NCI-H1417 treated with DMSO at 0.1 percent for 48 hours (cell line): ENCODE measurements at places on chromosomes 4 and X.

DNA sequence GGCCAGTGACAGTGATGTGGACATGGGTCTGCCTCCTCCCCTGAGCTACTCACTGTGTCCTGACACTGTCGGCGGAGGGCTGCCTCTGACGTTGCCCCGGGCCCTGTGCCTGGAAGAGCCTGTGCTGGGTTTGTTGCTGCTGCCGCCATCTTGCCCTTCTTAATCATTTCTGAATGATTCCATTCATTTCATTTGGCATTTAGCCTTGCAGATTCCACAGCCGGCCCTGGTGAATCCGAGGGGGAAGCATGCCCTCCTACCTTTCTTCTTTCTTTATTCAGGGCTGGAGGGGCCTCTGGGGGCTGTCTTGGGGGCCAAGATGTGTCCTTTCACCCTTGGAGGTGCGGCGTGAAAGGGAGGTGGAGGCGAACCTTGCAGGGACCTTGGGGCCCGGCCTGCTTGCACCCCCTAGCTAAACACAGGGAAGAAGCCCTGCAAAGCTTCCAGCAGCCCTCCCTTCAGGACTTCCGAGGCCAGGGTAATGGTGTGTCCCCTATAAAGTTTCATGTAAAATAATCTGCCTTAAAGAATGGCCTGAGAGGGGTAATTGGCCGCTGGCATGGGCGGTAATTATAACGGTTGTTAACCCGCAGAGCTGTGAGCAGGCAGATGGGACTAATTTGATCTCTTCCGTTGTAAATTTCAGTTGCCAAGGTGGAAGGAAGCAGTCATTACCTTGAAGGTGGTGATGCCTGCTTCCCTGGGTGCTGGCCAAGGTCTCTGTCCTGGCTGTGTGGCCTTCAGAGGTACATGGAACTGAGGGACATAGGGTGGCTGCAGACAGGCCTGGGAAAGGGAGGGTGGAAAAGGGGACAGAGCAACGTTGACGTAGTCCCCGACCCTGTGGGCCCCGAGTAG lies 92.3 kb downstream of the PSAPL1 start:
- no peak for DNase-seq

- DNase-seq, result no peak
Observed at GRCh38 chr4:123555807-123556273, 159.2 kb downstream of the SPRY1 start.

- no peak for DNase-seq
Observed at GRCh38 chr4:123784626-123785025, 388.0 kb downstream of the SPRY1 start.

DNA sequence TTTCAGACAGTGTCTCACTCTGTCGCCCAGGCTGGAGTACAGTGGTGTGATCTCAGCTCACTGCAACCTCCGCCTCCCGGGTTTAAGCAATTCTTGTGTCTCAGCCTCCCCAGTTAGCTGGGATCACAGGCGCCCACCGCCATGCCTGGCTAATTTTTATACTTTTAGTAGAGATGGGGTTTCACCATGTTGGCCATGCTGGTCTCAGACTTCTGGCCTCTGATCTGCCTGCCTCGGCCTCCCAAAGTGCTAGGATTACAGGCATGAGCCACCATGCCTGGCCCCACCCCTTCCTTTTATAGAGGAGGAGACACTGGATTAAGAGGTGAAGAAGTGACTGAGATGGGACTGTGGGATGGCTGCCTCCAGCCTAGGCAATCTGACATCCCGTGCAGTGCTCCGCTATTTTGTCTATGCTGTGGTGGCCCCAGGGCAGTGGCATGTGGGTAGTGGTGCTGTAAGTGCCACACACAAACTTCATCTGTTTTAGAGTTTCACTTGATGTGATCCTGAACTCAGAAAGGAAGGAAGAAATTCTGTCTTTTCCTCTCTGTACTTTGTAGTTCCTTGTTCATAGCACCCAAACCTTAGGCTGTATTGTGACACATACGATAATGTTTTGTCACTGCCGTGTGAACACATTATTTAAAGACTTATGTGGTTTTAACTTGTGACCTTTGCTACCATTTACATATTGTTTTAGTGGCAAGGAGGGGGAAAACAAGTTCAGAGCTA lies 48.9 kb downstream of the FNIP2 start:
- DNase-seq, result no peak

GRCh38 chr4:84792366-84793301 lies 173.9 kb downstream of the WDFY3 start:
- DNase-seq, result no peak

DNA sequence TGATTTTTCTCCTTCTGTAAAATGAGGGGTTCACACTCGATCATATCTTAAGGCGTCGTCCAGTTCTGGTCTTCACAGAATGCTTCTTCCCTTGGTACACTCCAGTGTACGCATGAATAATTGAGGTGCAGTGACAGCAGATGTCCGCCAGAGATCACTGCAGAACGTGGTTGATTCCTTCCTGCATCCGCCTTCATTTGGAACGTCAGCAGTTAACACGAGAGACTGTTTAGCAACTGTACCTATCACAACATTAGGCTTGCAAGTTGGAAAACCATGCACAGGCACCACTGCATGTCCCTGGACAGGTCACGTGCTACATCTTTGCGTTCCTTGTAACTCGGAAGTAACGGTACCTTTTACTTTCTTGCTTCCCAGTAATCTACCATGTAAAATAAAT lies 66.0 kb upstream of the GEMIN8 start:
- no peak for DNase-seq

GRCh38 chr4:8141935-8142334 lies 16.7 kb downstream of the ABLIM2 start:
- no peak for DNase-seq

- DNase-seq, result no peak
Observed at GRCh38 chr4:139735381-139736273, 70.0 kb downstream of the MGST2 start.

GRCh38 chr4:65999518-65999871 lies 329.2 kb upstream of the EPHA5 start:
- DNase-seq, result no peak

DNA sequence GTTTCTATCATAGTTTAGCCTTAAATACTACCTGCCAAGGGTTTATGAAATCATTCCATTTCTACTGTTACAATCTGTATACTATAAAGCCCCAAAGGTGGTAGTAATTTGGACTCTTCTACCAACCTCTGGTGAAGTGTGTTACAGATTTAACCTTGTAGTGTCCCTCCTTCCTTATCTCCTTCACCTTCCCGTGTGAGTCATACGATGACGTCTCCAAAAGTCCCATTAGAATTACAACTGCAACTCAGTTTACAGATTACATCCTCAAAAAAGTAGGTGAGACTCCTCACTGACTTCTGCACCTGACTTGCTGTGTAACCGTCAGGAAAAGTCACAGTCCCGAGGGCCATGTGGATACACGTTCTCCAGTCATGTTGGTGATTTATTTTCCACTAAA lies 219.0 kb downstream of the DCTD start:
- no peak for DNase-seq

GRCh38 chrX:12978205-12979025 lies 3.5 kb downstream of the TMSB4X start:
- no peak for DNase-seq

- DNase-seq, result no peak
Observed at GRCh38 chr4:113757486-113757885, 4.1 kb downstream of the CAMK2D start.

DNA sequence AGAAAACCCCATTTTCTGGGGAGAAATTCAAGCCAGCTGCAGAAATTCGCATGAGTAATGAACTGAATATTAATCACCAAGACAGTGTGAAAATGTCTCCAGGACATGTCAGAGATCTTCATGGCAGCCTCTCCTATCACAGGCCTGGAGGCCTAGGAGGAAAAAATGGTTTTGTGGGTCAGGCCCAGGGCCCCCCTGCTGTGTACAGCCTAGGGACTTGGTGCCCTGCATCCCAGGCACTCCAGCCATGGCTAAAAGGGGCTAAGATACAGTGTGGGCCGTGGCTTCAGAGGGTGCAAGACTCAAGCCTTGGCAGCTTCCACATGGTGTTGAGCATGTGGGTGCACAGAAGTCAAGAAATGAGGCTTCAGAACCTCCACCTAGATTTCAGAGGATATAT lies 185.9 kb upstream of the GATB start:
- no peak for DNase-seq

DNA sequence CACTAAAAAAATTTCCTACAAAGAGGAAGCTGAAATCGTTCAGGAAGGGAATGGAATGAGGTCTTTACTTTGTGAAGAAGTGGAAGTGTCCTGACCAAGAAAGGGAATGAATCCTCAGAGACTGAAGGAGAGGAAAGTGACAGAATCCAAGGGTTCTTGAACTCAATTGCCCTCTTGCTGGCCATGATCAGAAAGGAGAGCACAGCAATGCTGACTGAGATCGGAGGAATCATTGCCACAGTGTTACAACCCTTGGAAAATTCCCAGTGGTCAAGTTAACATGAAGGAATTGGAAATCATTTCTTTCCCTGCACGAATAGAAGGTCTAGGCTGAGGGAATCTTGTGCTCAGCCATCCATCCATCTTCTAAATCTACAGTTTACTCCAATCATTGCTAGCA lies 190.0 kb upstream of the NEIL3 start:
- no peak for DNase-seq

- peak; percentile 12 for DNase-seq
Observed at GRCh38 chr4:27048429-27049238, 188.0 kb downstream of the STIM2 start.
